Kidney (tissue), 22 donors: ENCODE measurements at places on chromosomes 11 and 22. TPM values are rescaled to one million over a fixed set of nuclear protein-coding genes. Genes with fewer than 3 reads are reported as not detected.

OR52N4 gene
- total RNA-seq, result 0.60 TPM

GRCh38 chr22:19785461-19786263, 25.1 kb downstream of the TBX1 start:
- H3K27me3 ChIP-seq, result no peaks in the 10 kb centered on the region
- H3K27ac ChIP-seq, result no peak overlapping the region
- no peaks in the 10 kb centered on the region for H3K36me3 ChIP-seq

GRCh38 chr11:103851166-103851651, 185.2 kb upstream of the DDI1 start:
- H3K36me3 ChIP-seq, result no peaks in the 10 kb centered on the region
- no peak for DNase-seq
- H3K27ac ChIP-seq, result no peak overlapping the region

GRCh38 chr11:16804104-16804947, 65.9 kb downstream of the C11orf58 start:
- no peak overlapping the region for H3K27ac ChIP-seq
- no peak for DNase-seq
- H3K4me3 ChIP-seq, result no peak overlapping the region
- no peaks in the 10 kb centered on the region for H3K27me3 ChIP-seq
- peaks cover 12% of the 10 kb centered on the region for H3K4me1 ChIP-seq

SLC7A4 gene
- total RNA-seq, result 0.57 TPM
